ENCODE measurements at places on chromosomes 5 and 9. TPM values are rescaled to one million over a fixed set of nuclear protein-coding genes. Genes with fewer than 3 reads are reported as not detected.

DNA sequence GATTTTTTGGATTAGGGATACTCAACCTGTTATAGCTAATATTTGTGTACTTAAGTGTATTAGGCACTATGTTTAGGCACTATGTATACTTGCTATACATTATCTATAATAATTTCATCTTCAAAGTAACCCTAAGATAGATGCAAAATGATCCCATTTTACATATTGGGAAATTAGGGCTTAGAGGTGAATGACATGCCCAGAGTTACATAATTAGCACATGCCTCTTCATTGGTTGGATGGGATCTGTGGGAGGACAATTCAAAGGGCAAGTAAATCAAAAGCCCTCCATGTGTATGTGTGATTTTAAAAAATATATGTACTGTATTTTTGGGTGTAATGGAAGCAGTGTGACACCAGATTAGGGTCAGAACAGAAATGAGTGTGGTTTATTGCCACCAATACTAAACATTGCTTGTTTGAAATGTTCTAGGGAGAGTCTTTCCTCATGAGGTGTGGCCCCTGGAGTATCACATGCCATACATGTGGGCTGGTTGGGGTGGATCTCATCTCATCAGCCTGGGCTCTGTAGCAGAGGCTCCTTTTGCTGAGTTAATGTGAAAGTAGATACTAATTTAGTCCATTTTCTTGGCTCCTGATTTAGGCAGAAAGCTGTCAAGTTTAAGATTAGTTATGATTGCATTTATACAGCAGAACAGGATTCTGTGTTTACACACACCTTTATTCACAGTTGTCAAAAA lies 5.5 kb downstream of the C9orf85 start:
- H3K27me3 ChIP-seq, result no peaks in the 10 kb centered on the region
- no peaks in the 10 kb centered on the region for H3K36me3 ChIP-seq
- no peak for DNase-seq
- H3K27ac ChIP-seq, result no peak overlapping the region

GRCh38 chr5:58933891-58934628 lies 351.2 kb downstream of the RAB3C start:
- no peaks in the 10 kb centered on the region for H3K27me3 ChIP-seq
- H3K27ac ChIP-seq, result no peak overlapping the region
- H3K36me3 ChIP-seq, result no peaks in the 10 kb centered on the region
- H3K4me1 ChIP-seq, result no peaks in the 10 kb centered on the region
- H3K4me3 ChIP-seq, result no peak overlapping the region

DNA sequence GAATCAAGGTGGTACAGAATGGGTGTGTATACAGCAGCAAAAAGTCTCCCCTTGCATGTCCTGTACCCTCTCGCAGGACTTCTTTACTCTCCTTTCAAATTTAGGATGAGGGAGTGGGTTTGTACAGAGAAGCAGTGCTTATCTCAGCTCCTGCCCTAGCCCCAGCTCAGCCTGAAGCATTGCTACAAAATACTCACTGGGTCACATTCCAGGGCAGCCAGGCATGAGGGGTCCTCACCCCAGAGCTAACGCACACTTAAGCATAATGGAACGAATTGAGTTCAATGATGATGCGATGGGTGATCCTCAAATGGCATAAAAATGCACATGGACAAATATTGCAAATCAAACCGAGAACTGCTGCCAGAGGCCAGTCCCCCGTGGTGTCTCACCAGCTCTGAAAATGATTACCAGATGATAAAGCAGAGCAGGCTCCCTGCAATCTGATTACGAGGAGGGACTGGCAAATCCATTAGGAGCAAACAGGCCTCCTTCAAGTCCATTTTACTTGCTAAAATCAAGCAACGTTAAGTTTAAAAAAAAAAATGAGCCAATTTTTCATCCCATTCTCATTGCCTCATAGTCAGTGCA lies 231.6 kb upstream of the TAS2R1 start:
- no peaks in the 10 kb centered on the region for H3K4me1 ChIP-seq
- H3K4me3 ChIP-seq, result no peak overlapping the region
- no peaks in the 10 kb centered on the region for H3K36me3 ChIP-seq
- DNase-seq, result no peak
- H3K27me3 ChIP-seq, result no peaks in the 10 kb centered on the region

GRCh38 chr9:29211580-29212396 lies 1638.5 kb upstream of the C9orf72 start:
- peak; percentile 50 for DNase-seq
- peak overlapping the region; percentile 39 for H3K4me3 ChIP-seq
- H3K4me1 ChIP-seq, result peaks cover 13% of the 10 kb centered on the region

DNA sequence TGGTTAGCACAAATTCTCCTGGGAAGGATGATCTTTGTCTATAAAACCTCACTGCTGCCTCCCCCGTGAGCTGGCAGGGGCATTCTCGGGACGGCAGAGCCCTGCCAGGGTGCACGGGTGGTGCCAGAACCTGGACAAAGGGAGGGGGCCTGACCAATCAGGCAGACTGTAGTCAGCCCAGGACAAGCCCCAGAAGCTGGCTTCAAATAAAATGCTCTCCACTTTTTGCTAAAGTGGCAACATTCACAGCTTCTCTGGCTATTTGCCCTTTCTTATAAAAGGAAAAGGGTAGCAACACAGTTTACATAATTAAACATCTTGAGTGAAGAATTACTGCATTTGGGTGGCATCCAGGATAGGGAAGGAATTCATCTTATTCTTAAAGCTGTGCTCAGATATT lies 14.4 kb downstream of the IL9 start:
- H3K27me3 ChIP-seq, result peaks cover 9% of the 10 kb centered on the region
- DNase-seq, result no peak
- H3K4me1 ChIP-seq, result no peaks in the 10 kb centered on the region
- H3K27ac ChIP-seq, result no peak overlapping the region
- no peak overlapping the region for H3K4me3 ChIP-seq
- H3K36me3 ChIP-seq, result no peaks in the 10 kb centered on the region

- no peaks in the 10 kb centered on the region for H3K36me3 ChIP-seq
- no peak for DNase-seq
- H3K4me3 ChIP-seq, result no peak overlapping the region
- H3K27ac ChIP-seq, result no peak overlapping the region
- H3K27me3 ChIP-seq, result no peaks in the 10 kb centered on the region
Observed at GRCh38 chr9:114459464-114459863, 45.8 kb downstream of the WHRN start.

DNA sequence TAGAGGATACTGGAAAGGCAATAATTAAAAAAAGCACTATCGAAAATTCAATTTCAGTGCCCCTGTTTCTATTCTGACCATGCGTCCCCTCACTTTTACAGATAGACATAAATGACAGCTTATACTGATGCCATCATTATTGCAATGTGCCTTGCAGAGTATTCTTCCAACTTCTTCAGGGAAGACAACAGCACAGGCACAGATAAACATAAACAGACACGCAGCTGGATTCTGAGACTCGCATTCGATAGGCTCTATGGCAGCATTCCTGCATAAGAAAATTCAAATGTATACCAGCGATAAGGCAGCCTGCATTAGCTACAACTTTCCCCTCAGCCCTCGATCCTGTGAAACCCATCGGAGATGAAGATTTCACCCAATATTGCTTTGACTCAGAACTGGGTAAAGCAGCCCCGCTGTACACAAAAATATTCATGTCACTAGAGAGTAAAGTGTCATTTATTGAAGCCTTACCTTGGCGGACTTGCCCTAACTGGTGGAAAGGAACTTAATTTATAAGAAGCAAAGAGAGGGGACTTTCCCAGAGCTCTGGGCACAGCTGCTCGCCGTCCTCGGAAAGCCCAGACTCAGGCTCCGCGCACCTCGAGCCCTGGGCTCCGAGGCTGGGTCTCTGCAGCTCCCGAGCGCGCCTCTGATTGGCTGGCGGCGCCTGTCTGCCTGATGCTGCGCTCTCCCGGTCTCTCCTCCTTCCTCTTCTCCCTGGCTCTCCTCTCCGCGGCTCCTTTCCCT lies at the start of gene CDH18:
Gene CDH18, minus strand, starts transcription at position 589 of the 750 bp plus-strand sequence. CDS start 149,214 bp downstream, outside the sequence.
- no peak within 1 kb of the TSS for H3K4me3 ChIP-seq
- H3K4me1 ChIP-seq, result no peaks in the 10 kb centered on the region
- no peaks in the 10 kb centered on the region for H3K27me3 ChIP-seq
- no peaks in the 10 kb centered on the region for H3K36me3 ChIP-seq
- DNase-seq, result peak; percentile 45

DNA sequence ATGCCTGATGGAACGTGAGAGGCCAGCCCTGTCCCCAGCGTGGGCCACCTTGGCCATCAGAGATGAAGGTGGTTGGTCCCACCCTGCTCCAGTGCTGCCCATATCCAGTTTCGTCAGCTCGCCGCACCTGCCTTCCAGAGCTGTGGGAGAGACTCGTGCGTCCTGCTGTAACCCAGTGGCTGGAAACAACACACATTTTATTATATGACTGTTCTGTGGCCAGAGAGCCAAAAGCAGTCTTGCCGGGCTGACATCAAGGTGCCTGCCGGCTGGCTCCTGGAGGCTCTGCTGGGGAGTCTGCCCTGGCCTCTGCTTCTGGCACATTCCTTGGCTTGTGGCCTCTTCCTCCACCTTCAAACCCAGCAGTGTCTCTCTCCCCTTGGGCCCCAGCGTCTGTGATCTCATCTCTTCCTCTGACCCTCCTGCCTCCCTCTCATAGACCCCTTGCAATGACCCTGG lies 94.7 kb downstream of the RXRA start:
- H3K36me3 ChIP-seq, result peaks cover 81% of the 10 kb centered on the region
- peaks cover 10% of the 10 kb centered on the region for H3K4me1 ChIP-seq
- no peak overlapping the region for H3K4me3 ChIP-seq

GRCh38 chr5:21688655-21689054 lies 1164.5 kb downstream of the CDH12 start:
- H3K27ac ChIP-seq, result no peak overlapping the region
- DNase-seq, result no peak
- no peak overlapping the region for H3K4me3 ChIP-seq
- no peaks in the 10 kb centered on the region for H3K27me3 ChIP-seq

GRCh38 chr5:173920866-173921555 lies 32.9 kb downstream of the CPEB4 start:
- no peaks in the 10 kb centered on the region for H3K27me3 ChIP-seq
- H3K27ac ChIP-seq, result peak overlapping the region; percentile 59
- H3K4me1 ChIP-seq, result peaks cover 95% of the 10 kb centered on the region
- H3K36me3 ChIP-seq, result peaks cover 5% of the 10 kb centered on the region
- H3K4me3 ChIP-seq, result no peak overlapping the region

GRCh38 chr5:150263801-150264621 lies 25.6 kb downstream of the CAMK2A start:
- no peak overlapping the region for H3K27ac ChIP-seq
- DNase-seq, result no peak
- H3K27me3 ChIP-seq, result no peaks in the 10 kb centered on the region
- H3K4me1 ChIP-seq, result no peaks in the 10 kb centered on the region

DNA sequence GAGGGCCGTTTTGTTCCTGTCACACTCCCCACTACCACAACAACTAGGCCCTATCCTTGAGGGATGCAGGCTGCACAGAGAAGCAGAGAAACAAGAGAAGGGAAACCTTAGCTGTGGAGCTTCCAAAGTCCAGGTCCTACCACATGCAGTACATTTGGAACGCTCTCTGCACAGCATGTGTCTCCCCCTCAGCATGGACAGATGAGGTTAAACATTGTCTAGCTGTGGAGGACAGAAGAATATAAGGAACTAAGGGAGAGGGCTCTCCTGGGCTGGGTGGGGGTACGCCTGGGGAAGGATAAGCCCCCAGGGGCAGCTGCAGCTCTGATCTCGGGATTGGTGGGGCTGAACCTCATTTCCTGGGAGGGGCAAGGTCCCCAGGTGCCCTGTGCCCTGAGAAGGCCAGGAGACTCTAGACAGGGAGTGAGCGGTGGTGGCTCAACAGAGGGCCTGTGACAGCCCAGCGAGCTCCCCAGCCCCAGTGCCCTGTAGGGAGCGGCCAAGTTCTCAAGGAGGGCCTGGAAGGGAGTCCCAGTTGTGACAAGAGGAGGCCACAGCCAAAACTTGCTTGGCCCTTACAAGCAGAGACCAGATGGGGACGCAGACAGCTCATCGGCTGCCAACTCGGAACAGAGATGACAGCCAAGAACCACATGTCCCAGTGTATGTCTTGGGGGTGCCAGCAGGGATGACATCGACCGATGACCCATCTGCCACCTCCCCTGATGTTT lies 30.1 kb downstream of the TSPAN17 start:
- no peaks in the 10 kb centered on the region for H3K36me3 ChIP-seq
- DNase-seq, result no peak
- peaks cover 52% of the 10 kb centered on the region for H3K27me3 ChIP-seq
- H3K27ac ChIP-seq, result no peak overlapping the region
- peaks cover 9% of the 10 kb centered on the region for H3K4me1 ChIP-seq

DNA sequence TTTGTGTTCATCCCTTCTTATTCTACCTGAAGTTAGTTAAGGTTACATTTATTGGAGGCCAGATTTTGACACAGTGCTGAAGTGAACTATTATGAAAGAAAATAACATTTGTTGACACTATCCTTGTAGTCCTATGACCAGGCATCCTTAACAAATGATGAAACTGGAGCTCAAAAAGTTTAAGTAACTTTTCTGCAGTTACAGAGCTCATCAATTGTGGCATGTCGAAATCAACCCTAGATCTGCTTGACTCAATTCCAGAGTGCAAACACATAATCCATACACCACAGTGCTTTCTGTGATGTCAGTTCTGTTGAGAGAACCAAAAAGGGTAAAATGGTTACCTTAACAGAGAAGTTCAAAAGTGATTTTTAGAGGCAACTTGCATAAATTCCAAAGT lies 28.6 kb downstream of the KCNN2 start:
- H3K27me3 ChIP-seq, result no peaks in the 10 kb centered on the region
- H3K4me3 ChIP-seq, result no peak overlapping the region
- no peaks in the 10 kb centered on the region for H3K36me3 ChIP-seq
- no peaks in the 10 kb centered on the region for H3K4me1 ChIP-seq

GRCh38 chr5:140355546-140355945 lies 4.4 kb upstream of the SLC4A9 start:
- H3K4me3 ChIP-seq, result no peak overlapping the region
- no peaks in the 10 kb centered on the region for H3K36me3 ChIP-seq
- no peaks in the 10 kb centered on the region for H3K27me3 ChIP-seq
- no peak for DNase-seq
- peaks cover 19% of the 10 kb centered on the region for H3K4me1 ChIP-seq

GRCh38 chr5:88702332-88702731 lies 180.7 kb downstream of the MEF2C start:
- H3K27me3 ChIP-seq, result peaks cover 13% of the 10 kb centered on the region
- no peak overlapping the region for H3K27ac ChIP-seq
- no peak overlapping the region for H3K4me3 ChIP-seq
- no peaks in the 10 kb centered on the region for H3K4me1 ChIP-seq

- H3K27ac ChIP-seq, result no peak overlapping the region
- H3K4me3 ChIP-seq, result no peak overlapping the region
- DNase-seq, result no peak
- no peaks in the 10 kb centered on the region for H3K36me3 ChIP-seq
- H3K4me1 ChIP-seq, result no peaks in the 10 kb centered on the region
Observed at GRCh38 chr5:133844836-133845235, 123.6 kb downstream of the C5orf15 start.

GRCh38 chr5:154966081-154966841 lies 25.4 kb downstream of the MRPL22 start:
- peak overlapping the region; percentile 35 for H3K4me3 ChIP-seq
- peaks cover 17% of the 10 kb centered on the region for H3K4me1 ChIP-seq
- no peak for DNase-seq
- no peaks in the 10 kb centered on the region for H3K27me3 ChIP-seq

- H3K4me3 ChIP-seq, result no peak overlapping the region
- no peaks in the 10 kb centered on the region for H3K27me3 ChIP-seq
- no peaks in the 10 kb centered on the region for H3K36me3 ChIP-seq
- H3K27ac ChIP-seq, result no peak overlapping the region
Observed at GRCh38 chr5:8329773-8330172, 460.8 kb downstream of the MTRR start.

FLT4 gene
- 24.8 TPM for total RNA-seq

AK8 gene
- 6.1 TPM for total RNA-seq

ASTN2 gene
- 4.3 TPM for total RNA-seq

PRR7 gene
- total RNA-seq, result 1.7 TPM

PRDM9 gene
- total RNA-seq, result not detected

IFNB1 gene
- not detected for total RNA-seq

INSYN2B gene
- not detected for total RNA-seq

ZNF366 gene
- total RNA-seq, result 13.6 TPM

PCDHGB1 gene
- total RNA-seq, result 1.8 TPM

All from lower lobe of right lung (tissue), 2 donors.